ENCODE measurements at places on chromosomes 1 and 21.

- DNase-seq = no peak
These were observed 96.2 kb downstream of the GALNT2 start for GRCh38 chr1:230163205-230163604.

DNA sequence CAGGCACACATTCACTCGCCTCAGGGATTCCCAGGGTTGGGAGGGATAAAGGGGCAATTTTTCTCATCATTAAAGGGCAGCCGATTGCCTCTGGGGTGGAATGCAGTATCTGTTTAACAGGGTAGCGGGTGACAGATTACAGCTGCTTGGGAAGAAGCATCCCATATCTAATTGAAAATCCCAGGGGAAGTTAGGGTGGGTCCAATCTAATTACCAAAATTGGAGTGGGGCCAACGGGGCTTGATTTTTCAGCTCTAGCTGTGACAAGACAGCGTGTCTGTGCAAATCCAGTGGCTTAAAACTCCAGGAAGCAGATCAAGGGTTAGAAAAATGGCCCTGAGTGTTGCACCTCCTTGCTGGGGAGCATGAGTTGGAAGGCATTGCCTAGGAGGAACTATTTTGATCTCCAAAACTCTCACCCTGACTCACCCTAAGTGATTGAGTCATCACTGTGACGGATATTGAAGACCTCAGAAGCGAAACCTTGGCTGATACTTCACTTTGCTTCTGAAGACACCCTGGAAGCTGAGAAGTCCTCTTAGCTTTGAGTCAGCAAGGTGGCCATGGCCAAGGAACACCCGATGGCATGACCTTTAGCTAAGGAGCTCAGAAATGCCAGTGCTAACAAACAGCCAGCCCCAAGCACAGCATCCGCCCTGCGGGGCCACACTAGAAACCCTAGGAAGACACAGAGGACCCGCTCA lies 46.0 kb downstream of the GRHL3 start:
- DNase-seq = peak; percentile 11

DNA sequence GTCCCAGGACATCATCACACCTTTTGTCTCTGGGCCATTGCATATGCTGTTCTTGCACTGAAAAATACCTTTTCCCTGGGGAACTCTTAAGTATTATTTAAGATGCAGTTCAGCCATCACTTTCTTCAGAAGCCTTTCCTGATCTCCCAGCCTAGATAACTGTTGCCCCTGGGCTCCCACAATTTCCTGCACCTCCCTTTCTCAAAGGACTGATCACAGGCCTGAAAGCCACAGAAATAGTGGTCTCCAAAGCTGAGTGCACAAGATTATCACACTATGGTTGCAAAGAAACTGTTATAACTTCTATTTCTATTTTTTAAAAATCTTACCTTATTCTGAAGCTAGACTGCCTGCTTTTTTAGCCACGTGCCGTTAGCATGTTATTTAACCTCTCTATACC lies 2.8 kb upstream of the ZSCAN20 start:
- no peak for DNase-seq

GRCh38 chr1:217661407-217661806 lies 30.3 kb downstream of the SPATA17 start:
- no peak for DNase-seq

GRCh38 chr1:107530543-107530942 lies 389.7 kb downstream of the NTNG1 start:
- no peak for DNase-seq
